ENCODE measurements at places on chromosomes 1 and 21.

DNA sequence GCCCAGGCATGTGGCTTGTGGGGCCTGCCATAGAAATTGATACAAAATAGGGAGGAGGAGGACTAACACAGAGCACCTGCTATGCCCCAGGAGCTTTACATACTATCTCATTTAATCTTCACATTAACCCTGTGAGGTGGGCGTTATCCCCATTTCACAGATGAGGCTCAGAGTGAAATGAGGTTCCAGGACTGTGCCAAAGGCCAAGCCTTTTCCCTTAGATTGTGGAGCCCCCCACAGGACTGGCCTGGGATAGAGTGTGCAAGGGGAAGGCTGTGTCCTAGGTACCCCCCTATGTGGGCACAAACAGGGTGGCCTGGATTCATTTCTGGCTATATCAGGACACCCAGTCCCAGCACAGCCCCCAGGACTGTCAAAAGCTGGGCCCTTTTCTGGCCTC lies 2.2 kb upstream of the DDOST start:
- DNase-seq = no peak

DNA sequence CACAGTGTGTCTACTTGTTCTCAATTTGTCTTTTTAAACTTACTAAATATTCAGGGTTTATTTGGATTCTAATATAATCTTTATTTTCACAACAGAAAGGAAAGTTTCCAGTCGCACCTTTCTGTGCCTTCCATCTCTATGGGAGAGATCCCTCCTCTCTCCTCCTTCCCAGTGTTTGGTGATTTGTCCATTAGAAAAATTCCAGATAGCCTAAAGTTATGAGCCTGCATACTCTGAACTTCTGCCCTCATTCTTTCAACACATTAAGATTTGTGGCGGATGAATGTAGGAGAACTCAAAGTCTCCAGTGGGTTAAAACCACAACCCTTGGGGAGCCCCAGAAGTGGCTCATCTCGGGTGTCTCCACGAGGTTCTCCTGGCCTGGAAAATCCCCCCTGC lies 3.6 kb downstream of the NHLH2 start:
- no peak for DNase-seq

- DNase-seq = no peak
These were observed 50.2 kb downstream of the DENND1B start for GRCh38 chr1:197725044-197725443.

DNA sequence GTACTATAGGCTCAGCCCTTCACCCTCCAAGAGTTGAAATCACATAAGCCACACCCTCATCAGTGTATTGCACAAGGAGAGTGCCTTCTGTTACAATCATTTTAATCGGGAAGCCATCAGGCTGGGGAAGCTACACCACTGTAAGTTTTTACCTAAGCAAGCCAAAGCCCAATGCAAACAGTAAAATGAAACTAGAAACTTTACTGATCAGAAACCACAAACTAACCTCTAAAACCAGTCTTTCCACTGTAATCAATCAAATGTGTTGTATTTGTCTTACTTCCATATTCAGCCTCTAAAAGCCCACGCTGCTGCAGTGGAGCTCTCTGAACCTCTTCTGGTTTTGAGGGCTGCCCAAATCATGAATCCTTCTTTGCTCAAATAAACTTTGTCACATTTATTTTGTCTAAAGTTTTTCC lies 26.2 kb downstream of the CAPN8 start:
- no peak for DNase-seq

GRCh38 chr1:29647581-29647980 lies 411.3 kb downstream of the PTPRU start:
- DNase-seq = no peak

- DNase-seq = peak; percentile 24
These were observed 71.9 kb downstream of the HIVEP3 start for GRCh38 chr1:41846625-41847405.

GRCh38 chr1:226549937-226550671 lies 1.5 kb downstream of the STUM start:
- no peak for DNase-seq

DNA sequence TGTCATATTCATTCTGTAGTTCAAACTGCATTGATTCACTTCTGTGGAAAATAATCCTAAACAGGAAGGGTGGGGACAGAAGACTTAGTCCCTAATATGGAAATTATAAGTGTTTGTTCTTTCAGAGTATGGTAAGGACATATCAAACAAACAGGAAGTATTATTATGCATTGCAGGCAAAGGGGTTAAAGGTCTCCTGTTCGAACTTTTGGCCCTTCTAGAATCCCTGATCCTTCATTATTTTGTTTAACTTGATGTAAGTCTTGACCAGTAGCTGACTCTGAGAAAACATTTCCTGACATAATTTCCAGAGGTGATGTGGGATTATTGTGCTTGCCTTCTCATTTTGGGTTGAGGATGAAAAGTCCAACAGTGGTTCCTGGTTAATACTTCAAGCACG lies 215.4 kb upstream of the ADGRL2 start:
- no peak for DNase-seq

- DNase-seq = no peak
These were observed 115.9 kb upstream of the SYT6 start for GRCh38 chr1:114269539-114269938.

DNA sequence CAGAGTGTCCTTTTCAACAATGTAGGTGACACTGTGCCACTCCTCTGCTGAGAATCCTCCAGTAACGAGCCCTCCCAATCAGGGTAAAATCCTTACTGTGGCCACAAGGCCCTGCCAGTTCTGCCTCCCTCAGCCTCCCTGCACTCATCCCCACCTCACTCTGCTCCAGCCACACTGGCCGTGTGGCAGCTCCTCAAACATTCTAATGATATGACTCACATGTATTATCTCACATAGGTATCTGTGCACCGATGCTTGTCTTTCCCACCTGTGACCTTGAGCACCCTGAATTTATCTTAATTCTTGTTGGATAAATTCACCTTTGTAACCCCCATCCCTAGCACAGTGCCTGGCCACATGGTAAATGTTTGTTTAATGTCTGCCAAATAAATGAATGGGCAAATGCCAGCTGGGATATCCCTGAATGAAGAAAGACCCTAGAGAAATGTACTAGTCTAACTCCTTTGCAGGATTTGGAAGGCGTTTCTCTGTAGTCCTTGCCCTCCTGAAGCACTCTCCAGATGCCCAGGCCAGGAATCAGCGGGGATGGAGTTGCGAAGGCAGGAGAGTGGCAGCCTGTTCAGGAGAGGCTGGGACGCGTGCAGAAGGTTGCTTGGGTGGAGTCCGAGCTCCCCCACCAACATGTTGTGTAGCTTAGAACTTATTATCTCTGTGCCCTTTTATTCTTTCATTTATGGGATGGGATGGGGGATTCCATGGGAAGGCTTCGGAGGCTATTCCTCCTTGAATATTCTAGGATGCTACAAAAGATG lies 106.0 kb downstream of the TMEM53 start:
- DNase-seq = no peak

GRCh38 chr1:25223471-25223870 lies 8.8 kb downstream of the SYF2 start:
- DNase-seq = peak; percentile 53

GRCh38 chr21:31714741-31715365 lies 17.1 kb downstream of the SCAF4 start:
- no peak for DNase-seq

DNA sequence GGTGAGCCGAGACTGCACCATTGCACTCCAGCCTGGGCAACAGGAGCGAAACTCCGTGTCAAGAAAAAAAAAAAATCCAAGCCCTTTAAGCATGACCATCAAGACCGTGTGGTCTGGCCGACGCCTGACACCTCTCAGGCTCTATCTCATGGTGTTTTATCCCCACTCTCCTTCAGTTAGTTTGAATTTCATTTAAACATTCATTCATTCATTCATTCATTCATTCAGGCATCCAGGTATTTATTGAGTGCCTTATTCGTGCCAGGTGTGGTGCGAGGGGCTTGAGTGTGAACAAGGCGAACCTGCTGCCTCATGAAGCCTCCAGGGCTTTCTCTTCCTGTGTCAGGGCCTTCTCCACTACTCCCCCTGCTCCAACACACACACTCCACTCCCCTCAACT lies 22.6 kb upstream of the OPRD1 start:
- DNase-seq = no peak

DNA sequence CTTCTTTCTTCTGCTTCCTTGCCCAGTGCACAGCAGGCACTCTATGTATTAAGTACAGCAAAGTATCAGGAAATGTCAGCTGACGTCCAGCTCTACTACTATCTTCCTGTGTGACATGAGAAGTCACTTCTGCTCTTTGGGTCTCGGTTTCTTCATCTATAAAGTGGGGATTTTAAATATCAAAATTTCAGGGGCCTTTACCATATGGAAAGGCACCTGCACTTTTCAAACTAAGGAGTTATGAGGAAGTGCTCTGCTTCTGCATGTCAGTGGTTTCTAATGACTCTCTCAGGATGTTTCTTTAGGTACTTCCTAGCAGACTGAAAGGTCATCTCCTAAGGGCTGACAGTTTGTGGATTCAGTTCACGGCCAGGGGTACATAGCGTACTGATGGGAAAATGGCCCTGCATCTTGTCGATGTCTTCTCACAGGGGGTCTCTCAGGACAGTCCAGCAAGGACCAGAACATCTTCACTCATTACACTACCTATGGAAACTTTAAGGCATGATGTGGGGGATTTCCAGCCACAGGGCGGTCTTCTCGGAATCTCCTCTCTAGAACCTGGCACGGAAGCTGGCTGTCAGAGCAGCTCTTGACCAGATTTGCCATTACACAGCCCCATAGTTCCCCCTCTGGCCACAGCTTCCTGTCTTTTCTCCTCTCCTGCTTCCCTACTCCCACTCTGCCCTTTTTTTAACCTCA lies 42.0 kb upstream of the MTF1 start:
- DNase-seq = no peak

DNA sequence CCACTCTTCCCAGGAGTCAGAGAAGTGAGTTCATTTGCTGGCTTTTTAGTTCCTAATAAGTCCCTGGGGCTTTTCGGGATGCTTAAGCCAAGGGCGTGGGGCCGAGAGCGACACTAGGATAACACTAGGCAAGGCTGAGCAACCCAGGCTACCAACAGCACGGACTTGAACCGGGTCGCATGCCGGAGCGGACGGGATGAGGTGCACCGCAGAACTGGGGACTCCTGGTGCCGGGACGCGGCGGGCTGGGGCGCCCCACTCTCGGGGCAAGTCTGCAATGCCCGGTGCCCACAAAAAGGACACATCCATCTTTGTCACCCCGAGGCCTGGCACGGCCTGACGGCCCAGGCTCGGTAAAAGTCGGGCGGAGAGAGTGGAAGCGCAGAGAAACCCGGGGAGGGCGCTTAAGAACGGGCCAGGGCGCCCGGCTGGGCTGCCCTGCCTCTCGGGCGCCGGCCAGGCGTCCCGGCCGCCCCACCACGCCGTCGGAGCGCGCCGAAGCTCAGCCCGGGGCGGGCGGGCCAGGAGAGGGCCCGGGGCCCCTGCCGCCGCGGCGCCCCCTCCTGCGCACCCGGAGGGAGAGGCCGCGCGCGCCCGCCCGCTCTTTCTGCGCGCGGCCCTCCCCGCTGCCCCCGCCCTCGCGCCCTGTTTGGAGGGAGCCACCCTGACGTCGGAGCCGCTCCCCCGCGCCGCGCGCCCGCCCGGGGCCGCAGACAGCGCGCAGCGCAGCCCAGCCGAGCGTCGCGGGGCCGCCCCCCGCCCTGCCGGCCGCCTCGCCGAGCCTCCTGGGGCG lies at the start of gene NBL1:
TSS of gene NBL1 (plus strand) at position 710 of the 793 bp plus-strand sequence. CDS start 10,720 bp downstream, outside the sequence.
- peak; percentile 55 for DNase-seq

DNA sequence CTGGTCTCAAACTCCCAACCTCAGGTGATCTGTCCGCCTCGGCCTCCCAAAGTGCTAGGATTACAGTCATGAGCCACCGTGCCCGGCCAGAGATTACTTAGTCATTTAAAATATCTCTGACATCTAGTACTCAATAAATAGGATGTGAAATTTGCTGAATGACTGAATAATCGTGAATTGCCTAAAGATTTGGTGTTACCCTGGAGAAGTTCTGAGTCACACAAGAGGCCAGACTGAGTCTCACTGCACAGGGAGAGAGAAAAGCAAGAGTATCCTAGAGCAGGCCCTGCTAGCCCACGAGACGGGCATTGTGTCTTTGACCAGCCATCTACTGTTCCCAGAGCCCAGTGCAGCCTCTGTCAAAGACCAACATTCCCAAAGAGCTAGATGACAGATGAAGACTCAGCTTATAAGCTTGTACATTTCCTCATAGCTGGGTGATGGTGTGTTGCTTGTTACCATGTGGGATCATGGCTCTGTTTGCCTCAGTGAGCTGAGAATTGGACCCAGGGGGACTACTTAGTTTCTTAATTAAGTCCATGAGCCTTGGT lies 5.6 kb upstream of the EIF4G3 start:
- no peak for DNase-seq

DNA sequence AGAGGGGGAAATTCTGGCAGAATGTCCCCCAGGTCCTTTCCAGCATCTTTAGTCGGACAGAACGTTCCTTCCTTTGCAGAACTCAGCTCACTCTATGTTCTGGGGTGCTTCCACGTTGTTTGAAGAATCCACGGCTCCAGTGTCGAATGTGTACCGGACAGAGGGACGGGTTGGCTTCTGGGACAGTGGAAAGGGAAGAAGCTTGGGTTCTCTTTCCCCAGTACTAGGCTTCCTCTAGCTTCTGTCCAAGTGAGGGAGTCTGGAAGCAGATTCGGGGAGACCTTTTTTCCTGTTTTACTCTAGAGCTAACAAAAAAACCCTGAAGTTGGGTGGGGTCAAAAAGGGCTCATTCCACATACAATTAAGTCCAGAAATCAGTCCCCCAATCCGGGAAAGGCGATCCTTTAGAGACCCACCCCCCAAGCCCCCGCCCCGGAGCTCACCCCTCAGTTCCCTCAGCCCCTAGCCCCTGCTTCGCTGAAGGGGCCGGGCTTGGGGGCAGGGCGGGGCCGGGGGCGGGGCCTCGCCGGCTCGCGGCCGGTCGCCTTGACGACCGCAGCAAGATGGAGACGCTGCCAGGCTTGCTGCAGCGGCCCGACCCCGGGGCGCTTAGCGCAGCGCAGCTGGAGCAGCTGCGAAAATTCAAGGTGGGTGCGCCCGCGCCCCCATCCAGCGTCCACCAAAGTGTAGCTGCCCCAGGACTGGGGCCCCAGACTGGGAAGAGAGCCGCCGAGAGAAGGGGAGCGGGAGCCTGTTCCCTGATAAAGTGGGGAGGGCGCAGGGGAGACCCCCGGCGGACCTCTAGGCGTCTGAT lies at the start of gene RIIAD1:
TSS of gene RIIAD1 (plus strand) at position 549 of the 814 bp plus-strand sequence. CDS start at position 564, 15 bp downstream.
- peak; percentile 20 for DNase-seq

DNA sequence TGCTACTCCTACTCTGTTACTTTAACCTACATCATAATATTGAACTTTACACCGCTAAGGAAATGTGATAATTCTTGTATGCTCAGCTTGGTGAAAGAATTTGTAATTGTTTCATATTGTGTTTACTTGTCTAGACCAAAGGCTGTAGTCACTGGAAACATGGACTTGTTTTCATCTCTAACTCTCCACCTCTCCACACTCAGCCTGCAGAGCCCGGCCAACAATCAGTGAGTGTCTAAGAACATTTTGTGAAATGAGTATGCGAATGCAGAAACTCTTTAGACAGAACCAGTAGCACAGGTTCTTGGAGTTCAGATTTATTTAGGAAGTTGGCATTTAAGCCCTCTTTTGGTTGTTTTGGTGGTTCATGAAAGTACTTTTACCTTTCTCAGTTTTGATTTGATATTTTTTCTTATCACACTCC lies 3.2 kb upstream of the RWDD3 start:
- no peak for DNase-seq

GRCh38 chr1:17531682-17532487 lies 7.6 kb upstream of the ARHGEF10L start:
- DNase-seq = no peak

Measured in HCEC 1CT (cell line).